ENCODE measurements at places on chromosomes 2 and 18.

GRCh38 chr2:120441744-120442471 is 96.0 kb downstream of the INHBB start:
- DNase-seq, result no peak

DNA sequence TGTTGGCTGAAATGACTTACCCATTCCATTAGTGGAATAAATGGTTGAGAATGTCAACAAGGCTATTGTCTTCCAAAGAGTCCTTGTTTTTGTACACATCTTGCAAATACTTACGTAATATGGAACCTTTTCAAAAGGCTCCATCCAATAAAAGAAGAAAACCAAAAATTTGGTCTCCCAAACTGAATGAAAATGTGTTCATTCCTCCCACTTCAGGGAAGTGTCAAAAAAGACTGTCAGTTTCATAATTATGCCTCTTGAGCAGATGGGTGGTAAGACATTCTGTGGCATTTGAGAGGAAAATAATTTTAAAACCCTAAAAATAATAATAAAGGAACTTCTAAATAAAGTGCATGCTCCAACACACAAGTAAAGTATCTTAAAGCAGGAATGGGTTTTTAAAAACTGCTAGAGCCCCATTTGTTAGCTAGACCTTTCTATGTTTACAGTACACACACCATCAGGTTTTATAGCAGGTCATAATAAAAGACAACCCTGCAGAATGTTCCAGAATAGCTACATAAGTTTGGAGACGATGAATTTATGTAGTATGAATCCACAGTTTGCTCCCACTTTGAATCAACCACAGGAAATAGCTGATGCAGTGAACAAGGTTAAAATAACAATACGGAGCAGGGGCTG is 843.7 kb downstream of the LRRTM4 start:
- no peak for DNase-seq

DNA sequence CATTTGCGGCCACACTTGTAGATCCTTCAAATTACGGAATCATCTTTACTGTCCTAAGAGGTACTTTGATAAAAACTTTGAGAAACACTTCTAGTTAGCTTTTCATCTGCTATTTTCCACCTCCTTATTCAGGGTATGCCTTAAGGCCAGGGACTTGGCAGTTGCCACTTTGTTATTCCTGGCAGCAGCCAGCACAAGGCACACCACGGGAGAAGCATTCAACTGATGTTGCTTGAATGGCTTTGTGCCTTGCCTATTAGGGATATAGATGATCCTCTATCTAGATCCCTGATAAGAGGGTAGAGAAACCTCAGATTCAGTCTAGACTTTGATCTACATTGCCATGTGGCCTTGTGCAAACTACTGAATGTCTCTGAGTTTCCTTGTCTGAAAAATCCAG is 70.3 kb upstream of the EPHA4 start:
- no peak for DNase-seq

- DNase-seq, result no peak
These were observed 205.1 kb downstream of the DNAH7 start for GRCh38 chr2:195863564-195863963.
